ENCODE measurements at places on chromosomes 5 and 9.

GRCh38 chr9:69149321-69149807 is 24.7 kb upstream of the TJP2 start:
- no peak for DNase-seq

DNA sequence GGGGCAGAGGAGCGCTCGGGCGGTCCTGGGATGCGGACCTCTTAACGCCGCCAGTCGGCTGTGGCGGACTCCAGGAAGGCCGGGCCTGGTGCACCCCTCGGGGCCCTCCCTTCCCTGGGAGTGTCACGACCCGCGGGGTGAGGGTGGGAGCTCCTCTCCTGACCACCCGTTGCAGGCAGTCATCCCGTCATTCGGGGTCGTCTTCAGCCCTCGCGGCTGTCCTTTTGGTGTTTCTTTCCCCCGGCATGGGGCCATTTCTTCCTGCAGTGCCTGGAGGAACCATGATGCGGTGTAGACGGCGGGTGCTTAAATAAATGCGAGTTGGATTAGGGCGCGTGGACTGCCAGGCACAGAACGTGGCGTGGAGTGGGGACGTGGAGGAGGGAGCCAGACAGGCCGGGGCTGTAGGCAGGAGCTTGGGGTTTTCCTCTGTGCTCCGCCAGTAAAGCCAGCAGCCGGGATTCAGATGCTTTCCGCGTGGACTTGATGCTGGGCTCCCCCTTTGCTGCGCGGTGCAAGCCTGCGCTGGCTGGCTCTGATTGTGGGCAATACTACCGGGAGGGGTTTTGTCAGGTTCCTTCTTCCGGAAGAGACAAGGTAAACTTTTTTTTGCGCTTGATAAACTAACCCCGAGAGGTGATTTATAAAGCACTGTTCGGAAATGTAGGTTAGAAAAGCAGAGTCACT is 868 bp downstream of the KDM4C start:
- no peak for DNase-seq

DNA sequence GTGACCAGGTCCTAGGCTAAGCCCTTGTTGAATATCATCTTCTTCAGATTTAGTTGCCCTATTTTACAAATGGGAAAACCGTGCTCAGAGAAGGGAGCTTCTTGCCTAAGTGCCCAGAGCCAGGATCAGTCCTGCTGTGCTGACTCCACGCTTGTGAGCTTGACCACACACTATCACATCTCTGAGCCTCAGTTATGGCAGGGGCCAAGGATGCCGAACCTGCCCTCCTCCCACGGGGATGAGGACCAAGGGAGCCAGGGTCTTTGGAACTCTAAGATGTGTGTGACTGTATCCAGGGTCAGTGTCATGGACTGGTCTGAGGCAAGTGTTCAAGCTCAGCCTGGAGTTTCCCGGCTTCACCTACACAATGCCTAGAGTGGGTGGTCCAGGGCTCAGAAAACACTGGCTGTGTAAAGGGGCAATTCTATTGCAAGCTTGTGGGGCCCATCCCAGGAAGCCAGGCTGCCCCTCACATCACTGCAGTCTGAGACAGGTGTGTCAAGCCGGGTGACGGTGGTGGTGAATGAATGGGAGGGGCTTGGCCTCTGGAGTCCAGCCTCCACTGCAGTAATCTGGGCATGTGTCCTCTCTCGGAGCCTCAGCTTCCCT is 235.7 kb downstream of the PBX3 start:
- DNase-seq, result no peak

- DNase-seq, result no peak
Observed at GRCh38 chr9:19470981-19471650, 62.3 kb downstream of the ACER2 start.

DNA sequence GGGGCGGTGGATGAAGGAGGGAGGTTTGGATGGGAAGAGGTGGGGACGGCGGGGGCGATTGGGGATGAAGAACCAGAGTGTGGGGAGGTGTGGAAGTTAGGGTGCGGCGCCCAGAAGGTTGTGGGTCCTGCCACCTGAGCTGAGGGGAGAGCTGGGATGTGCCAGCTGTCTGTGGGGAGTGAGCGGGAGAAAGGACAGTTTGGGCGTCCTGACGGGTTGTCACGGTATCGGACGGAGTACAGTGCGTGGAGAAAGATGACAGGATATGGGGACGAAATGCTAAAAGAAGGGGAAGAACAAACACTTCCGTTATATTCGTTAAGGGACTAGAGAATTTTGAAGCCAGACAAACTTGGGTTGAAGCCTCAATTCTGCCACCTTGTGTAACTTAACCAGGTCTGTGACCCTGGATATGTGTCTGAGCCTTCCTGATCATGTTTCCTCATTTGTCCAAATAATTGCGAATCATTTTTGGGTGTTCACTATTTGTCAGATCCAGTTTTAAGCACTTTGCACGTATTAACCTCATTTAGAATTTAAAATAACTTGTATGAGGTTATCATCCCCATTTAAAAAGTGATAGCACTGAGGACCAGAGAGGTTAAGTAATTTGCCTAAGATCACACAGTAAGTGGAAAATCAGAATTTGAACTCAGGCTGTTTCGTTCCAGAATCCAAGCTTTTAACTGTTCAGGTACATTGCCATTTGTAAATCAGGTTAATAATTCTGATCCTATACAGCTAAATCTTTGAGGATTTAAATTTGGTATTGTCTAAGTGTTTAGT is 689 bp downstream of the CNTRL start:
- DNase-seq, result no peak

DNA sequence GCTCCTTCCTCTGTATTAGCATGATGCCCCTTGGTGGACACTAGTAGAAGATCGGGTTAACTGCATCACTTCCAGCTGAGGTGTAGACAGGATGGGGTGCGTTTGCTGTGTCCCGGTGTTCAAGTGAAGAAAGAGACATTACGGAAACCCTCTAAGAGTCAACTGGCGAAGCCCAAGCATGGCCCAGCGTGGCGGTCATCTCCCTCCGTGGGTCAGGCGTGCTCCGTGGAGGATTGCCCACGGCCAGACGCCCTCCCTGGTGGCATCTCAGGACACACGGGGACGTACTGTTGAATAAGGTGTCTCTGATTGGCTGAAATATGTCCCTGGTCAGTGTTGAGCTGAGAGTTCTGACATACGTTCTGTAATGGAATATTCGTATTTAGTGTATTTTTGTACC is 119.5 kb upstream of the CACNA1B start:
- DNase-seq, result no peak

DNA sequence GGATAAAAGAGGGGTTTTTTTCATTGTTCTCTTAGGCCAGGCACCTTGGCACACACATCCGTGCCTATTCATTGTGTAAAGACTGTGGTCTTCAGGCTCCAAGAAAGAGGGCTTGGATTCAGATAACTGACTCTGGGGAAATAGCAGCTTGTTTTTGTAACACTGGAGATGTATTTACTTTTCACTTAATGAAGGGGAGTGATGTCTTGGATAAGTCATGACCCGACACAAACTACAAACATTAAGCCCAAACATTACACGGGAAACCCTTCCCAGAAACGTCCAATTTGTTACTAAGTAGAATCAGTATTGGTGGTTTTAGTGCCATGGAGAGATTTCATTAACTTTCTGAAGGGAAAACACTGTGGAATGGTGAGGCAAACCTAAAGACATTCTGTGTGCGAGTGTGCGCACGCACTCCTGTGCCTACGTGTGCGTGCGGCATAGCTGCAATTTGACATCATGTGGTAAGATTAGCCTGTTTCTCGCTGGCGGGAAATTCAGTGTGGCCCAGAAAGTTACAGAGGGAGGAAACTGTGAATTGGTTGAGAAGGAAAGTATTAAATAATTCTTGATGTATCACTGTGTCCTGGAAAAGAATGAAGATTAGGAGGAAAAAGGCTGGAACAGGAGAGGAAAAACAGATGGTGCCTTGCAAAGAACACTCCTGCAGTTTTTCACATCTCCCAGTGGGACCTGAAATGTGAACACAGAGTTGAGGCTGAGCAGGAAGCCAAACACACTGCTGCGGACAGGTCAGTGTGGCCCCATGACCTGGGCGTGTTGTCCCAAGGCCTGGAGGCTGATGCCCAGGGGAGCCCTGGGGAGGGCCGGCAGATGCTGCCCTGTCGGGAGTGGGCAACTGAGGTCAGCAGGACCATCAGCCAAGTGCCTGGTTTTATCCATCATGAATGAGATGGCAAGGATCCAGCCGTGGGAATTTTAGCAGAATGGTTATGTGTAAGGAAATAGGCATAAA is 108.5 kb downstream of the GAS1 start:
- DNase-seq, result no peak

GRCh38 chr9:127314911-127315310 is 50.3 kb downstream of the GARNL3 start:
- DNase-seq, result no peak

GRCh38 chr5:135221696-135222095 is 177.3 kb downstream of the MACROH2A1 start:
- DNase-seq, result no peak

GRCh38 chr5:65892801-65893200 is 33.6 kb upstream of the ERBIN start:
- DNase-seq, result no peak

GRCh38 chr9:77523891-77524290 is 124.2 kb downstream of the GNA14 start:
- no peak for DNase-seq

DNA sequence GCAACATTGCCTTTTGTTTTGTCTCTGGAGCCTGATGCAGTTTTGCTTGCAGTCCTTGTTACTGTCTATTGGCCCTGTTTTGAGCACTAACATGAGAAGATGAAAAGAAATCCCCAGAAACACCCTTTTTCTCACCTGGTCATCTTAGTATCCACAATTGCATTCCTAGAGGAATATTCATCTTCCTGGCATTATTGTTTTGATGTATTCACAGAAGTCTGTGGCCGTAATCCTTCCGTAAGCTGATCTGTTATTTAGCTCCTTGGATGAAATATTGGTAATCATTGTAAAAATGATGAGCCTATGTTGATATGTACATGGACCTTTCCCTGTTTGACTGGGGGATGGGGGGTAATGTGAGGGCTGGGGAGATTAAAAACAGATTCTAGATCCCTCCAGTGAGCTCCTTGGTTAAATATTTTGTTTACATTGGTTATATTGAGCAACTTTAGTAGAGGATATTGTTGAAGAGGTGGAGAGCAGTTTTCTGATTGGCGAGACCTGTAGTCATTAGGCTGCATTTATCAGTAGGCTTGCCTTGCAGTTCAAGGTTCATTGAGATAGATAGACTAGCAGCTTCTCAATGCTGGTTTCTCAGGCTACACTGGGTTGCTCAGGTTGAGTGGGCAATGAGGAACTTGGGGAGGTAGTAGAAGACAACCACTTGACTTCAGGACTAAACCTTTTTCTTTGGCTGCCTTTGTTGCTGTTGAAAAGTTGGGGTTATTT is 117.5 kb downstream of the MACIR start:
- DNase-seq, result no peak

DNA sequence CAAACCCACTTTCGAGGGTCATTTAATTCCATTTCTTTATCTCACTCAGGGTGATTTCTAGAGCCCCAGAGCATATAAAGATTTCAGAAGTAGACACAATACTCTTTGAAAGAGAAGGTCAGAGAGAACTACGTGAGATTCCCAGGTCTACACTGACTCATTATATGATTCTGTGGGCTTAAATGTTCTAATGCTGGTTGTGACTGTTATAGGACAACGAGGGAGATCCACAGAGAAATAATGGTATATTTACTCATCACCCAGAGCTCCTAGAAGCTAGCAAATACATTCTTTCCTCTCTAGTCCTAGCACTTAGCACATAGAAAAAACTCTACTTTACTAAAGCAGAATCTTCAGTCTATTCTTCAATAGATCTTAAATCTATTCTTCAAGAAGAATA is 39.4 kb upstream of the GRAMD2B start:
- DNase-seq, result no peak

DNA sequence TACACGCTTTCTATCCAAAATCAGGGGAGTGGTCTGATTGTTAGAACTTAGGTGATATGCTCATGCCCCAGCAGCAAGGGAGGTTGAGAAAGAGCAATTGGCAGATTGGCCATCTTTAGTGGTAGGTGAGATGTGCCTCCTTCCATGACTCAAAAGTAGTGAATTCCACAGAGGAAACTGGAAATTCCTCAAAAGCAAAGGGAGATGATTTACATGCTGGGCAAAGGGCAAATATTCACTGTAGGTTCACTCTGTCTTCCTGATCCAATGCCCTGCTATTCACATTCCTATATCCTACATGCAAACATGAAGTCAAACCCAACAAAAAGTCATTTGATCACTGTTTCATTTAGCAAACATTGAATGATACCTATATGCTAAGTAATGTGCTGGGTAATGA is 130.1 kb upstream of the ZNF608 start:
- DNase-seq, result no peak

DNA sequence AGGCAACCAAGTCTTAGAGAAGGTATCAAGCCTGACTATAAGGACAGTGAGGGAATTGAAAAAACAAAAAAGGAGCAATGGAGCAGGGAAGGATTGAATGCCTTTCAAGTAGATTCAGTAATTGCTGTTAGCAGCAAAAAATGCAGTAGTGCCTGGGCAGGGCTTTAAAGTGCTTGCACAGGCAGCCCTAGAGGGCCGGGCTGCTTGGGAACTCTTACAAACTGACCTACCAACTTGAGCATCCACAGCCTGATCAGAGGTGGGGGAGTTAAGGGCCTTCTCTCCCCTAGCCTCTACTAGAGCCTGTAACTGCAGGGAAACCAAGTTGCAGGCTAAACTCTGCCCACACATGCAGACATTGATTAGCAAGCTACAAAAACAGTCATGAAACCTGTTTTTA is 19.4 kb downstream of the FXN start:
- DNase-seq, result no peak
